ENCODE measurements at places on chromosomes 13 and 19.

- no peak for DNase-seq
These were observed 3.5 kb upstream of the LILRB1 start for GRCh38 chr19:54626757-54627156.

DNA sequence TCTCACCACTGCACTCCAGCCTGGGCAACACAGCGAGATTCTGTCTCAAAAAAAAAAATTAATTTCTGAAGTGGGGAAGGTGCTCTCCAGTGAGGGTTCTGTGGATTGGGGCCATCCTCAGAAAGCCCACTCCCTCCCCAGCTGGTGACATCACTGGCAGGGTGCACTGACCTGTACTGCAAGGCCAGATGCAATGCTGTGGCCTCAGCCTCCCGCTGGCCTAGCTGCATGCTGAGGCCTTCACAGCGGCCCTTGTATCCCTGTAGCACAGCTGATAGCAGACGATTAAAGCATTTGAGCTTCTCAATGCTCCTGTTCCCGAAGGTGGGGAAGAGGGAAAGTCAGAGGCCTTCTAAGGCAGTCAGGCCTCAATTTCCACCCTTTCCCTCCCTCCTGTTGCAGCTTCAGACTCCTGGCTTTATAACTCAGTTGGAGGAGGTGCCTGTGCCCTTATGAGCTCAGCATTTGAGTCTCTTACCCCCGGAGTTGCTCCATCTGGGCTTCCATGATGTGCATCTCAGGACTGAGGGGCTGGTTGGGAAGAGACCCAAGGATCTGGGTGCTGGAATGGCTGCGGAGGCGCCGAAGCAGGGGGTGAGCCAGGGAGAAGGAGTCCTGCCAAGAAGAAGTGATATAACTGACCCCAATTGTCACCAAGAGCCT lies 5.3 kb downstream of the USHBP1 start:
- DNase-seq: no peak

- no peak for DNase-seq
These were observed 1816.8 kb downstream of the OLFM4 start for GRCh38 chr13:54845351-54845965.

- no peak for DNase-seq
These were observed 79.3 kb upstream of the GPR183 start for GRCh38 chr13:99386495-99386894.

- DNase-seq: no peak
These were observed 1.1 kb upstream of the CALR start for GRCh38 chr19:12937093-12937926.

- DNase-seq: no peak
These were observed 26.7 kb downstream of the MIER2 start for GRCh38 chr19:317710-318508.

DNA sequence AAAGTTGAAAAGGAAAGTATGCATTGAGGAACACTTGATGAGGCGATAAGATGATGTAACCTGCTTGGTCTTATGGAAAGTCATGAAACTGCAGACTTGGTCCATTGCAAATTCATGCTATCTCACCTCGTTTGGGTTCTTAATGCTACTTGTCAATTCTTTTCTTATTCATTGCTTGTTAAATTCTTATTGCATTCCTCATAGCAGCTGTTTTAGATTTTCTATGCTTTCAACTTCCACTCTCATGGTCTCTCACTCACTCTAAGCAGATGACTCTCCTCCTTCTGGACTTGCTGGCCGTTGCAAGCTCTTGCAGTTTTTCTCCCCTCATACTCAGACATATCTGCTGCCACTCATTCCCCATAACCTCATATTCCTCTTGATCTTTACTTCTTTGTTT lies 67.8 kb upstream of the CSNK1A1L start:
- no peak for DNase-seq

- DNase-seq: no peak
These were observed 19.7 kb upstream of the SCEL start for GRCh38 chr13:77515785-77516184.

- DNase-seq: no peak
These were observed 70.2 kb upstream of the ZDHHC20 start for GRCh38 chr13:21529146-21529893.

DNA sequence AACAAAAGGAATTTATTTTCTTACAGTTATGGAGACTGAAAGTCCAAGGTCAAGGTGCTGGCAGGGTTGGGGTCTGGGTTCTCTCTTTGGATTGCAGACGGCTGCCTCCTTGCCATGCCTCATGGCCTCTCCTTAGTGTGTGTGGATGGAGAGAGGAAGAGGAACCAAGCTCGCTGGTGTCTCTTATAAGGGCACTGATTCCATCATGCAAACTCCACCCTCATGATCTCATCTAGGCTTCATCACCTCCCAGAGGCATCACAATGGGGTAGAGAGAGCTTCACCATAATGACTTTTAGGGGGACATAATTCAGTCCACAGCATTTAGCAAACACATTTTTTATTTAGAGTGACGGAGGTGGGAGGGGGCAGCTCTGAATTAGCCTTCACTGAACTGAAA lies 104.9 kb upstream of the ABCC4 start:
- DNase-seq: no peak

- DNase-seq: no peak
These were observed 2857.0 kb upstream of the PCDH20 start for GRCh38 chr13:64272681-64273080.

DNA sequence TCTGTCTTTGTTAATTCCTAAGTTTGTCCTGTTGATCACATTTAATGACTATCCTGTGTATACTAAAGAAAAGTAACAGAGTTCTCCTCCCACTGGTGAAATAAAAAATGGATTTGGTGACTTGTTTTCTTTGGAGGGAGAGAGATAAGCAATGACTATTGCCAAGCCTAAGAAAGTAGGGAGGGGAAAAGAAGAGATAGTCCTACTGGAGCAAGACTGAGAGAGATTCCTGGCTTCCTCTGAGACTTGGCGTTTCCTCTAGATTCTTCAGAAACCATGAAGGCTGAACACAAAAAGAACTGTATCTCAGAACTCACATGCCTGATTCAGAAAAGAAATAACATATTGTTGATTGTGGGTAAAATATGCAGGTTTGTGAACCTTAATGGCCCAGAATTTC lies 406.5 kb downstream of the FOXO1 start:
- DNase-seq: no peak

DNA sequence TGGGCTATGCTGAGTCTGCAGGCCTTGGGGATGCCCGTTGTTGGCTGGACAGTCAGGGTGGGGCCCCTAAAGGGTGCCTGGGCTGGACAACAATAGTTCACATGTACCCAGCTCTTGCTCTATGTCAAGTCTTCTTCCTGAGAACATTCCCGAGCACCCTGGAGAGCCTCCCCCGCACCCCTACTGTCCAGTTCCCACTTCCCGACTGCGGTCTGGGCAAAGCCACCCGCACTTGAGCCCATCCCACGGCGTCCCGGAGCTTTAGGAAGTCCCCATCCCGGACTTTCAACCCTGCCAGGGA lies 1.1 kb upstream of the MPND start:
- DNase-seq: no peak

- no peak for DNase-seq
These were observed 186.9 kb upstream of the UBL3 start for GRCh38 chr13:30037306-30037705.

DNA sequence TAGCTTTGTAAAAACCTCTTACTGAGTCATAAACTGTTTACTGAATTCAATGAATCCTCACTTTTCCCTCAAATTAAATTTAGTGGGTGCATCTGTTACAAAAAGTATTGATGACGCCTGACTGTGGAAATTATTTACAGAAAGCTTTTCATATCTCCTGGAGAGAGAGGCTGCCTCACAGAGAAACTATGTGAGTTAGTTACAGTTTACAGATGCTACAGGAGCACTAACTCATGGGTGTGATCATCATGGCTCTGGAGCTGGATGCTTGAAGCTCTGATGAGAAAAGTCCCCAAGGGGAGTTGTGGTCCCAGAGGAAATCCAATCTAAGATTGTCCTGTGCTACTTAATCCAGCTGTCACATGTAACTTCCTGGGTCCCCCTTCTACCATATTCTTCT lies 590.8 kb downstream of the LMO7 start:
- DNase-seq: no peak

- peak; percentile 77 for DNase-seq
These were observed 29.7 kb downstream of the GPX4 start for GRCh38 chr19:1133471-1133929.

DNA sequence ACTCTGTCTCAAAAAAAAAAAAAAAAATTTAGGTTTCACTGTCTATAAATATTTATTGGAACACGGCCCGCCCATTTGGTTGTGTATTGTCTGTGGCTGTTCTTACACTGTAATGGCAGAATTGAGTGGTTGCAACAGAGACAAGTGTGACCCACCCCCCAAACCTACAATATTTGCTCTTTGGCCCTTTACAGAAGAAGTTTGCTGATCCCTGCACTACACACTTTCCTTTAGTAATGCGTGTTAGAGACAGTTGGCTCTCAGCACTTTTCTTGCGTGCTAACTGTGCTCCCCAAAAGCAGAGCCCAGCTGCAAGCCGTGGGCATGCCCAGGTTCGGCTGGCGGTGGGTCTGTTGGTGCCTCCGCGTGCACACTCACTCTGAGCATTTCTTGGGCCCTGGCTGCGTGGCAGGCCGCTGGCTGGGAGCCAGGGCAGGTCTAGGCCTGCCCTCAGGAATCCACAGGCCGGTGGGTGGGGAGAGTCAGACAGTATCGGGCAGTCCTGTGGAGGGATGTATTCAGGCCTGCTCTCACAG lies 72.6 kb downstream of the SIPA1L3 start:
- no peak for DNase-seq
